ENCODE measurements at places on chromosomes 3 and 15.

DNA sequence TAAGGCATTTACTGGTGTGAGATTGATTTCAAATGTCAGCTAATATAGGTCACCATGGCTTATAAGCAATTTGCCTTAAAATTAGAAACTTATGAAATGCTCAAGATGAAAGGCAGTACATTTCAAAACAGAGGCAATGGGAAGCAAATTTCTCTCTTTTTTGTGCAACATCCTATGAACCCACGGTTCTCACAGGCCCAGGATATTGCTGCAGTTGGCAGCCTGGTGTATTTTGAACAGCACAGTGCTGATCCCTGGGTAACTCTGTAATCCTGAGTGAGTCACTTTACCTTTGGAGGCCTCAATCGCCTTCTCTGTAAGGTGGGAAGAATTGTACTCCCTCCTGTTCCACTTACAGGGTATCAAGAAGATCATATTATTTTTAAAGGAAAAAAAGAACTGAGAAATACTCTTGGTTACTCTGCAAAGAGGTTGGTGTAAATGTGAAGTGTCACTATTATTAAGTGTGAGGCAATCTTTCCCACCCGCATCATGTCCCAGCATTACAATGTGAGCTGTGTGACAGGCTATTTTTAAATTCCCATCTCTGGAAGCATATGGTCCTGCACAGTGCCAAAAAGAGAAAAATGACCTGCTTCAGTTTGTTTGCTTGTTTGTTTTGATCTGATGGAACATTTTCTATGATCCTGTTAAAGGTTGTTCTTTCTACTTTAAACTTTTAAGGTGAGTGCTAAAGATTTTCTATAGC, 190.1 kb upstream of the LPP start:
- no peak for DNase-seq

DNA sequence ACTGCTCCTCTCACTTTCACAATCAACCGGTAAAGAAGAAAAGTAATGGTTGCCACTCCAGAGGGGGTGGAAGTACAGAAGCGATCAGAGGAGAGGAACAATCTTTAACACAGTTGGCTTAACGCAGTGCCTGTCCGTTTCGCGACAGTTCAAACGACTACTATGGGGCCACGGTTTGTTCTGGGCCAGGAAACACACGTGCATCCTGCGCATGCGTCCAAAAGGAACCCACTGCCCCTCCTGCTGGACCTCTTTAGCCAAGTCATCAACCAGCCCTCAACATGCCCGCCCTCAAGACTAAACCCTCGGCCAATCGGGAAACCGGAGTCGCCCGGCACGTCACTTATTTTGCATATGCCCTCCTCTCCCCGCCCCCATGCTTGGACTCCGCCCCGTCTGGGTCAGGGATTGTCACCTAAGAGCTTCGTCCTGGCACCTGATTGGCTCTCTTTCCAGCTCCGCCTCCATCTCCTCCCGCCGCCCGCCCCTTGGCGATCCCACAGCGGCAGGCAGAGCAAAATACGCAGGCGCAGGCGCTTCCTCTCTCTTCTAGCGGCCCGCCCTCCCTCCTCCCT, 345 bp upstream of the CDV3 start:
- DNase-seq = peak; percentile 100

DNA sequence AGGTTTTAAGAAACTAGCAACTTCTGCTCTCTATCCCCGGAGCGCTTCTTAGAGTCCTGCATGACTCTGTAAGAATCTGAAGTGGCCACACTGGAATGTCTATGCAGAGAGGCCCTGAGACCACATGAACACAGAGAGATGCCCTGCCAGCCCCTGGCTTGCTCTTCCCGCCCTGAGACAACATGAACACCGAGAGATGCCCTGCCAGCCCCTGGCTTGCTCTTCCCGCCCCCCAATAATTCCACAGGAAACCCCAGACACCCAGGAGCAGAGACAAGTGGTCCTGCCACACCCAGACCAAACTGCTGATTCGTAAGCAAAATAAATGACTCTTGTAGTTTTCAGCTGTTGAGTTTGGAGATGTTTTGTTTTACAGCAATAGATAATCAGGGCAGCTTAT, 166.1 kb downstream of the OSBPL10 start:
- DNase-seq = no peak

DNA sequence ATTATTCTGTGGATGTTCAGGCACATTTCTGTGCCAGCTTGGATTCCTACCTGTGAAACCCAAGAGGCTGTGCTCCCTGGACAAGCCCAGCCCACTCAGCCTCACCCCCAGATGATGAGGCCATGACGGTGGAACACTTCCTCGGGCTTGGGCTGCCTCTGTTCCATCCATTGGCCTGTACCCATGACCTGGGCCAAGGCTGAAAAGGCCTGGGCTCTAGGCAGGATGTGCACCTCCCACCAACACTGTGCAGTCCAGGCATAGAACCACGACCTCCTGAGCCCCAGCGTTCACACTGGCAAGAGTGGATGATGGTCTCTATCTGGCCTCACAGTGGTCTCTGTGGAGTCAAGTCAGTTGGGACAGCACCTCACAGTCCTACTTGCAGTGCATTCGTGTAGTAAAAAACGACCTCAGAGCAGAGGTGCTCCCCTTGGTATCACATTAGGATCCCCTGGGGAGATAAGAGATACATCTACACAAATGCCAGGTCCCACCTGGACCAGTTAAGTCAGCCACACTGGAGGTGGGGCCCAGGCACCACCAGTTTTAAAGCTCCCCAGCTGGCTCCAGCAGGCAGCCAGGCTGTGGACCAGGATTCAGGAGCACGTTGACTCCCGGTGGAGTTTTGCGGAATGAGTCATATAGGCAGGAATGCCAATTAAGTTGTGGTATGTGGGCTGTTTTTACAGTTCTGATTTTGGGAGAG, 39.0 kb upstream of the IGF1R start:
- no peak for DNase-seq

- no peak for DNase-seq
Observed at GRCh38 chr3:80649170-80649569, 881.4 kb upstream of the ROBO1 start.

- DNase-seq = peak; percentile 27
Observed at GRCh38 chr15:63212050-63213004, 22.9 kb downstream of the RAB8B start.

DNA sequence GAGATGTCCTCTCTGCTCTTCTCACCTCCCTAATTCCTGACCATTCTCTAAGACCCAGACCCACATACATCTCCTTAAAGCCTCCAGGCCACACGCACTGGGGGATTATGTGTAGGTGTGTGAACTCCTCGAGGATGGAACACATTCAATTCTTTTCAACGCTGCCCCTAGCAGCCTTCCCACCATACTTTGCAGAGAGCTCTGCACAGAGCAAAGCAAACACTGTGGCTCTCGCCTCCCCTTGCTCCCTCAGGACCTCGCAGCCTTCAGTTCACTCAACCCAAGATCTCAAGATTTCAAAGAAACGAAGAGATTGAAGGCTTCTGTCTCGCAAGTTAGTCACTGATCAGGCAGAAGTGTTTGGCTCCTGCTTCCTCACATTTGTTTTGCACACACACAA, 6.0 kb downstream of the ACTC1 start:
- DNase-seq = no peak

DNA sequence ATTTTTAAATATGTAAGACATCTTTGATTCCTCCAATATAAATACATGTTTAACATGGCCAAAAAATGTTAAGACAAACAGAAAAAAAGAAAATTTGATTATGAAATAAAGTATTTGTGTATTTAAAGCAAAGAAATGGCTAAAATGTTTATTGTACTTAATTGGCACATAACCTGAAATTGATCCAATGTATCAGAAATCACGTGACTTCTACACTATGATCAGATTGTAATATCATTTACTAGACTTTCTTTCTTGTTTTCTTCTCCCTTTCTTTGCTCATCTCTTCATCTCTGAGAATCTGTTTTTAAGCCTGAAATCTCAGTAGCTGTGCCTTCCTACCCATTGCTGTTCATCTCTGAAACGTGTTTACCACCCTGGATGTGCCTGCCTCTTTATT, 420.3 kb downstream of the RSL24D1 start:
- DNase-seq = no peak

DNA sequence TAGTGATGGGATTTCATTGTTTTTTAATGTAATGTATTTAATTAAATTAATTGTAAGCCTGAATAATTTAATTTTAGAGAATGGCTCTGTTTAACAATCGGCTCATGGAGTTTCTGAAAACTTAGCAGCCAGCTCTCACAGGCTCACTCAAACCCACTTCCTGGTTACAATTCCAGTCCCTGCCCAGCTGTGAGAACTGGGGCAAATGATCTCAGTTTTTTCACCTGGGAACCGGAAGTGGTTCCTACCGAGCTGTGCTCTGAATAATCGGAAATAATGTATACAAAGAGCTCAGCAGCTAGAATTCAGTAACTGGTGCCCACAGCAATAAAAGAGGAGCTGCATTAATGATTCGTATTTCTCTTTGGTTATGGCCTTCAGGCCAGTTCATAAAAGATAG, 244.3 kb upstream of the MCTP2 start:
- peak; percentile 54 for DNase-seq

GRCh38 chr15:70160803-70161565, 63.3 kb upstream of the TLE3 start:
- DNase-seq = no peak

GRCh38 chr3:196931828-196932587, 10.3 kb downstream of the NCBP2 start:
- no peak for DNase-seq

DNA sequence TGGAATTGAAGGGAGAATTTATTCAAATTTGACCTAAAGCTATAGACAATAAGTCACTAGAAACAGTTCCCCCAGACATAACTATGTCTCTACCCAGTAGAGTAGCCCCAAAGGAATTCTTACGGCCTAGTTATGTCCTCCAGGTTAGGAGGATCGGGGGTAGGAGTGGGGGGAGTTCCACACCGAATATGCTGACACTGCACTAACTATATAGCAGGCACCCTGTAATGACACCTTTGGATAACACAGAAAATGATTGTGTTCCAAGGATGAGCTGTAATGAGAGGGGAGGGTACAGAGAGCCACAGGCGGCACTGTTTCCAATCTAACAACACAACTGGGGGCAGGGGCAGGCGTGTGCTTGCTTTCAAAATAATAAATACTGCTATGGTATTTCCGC, 376.2 kb upstream of the RORA start:
- no peak for DNase-seq

DNA sequence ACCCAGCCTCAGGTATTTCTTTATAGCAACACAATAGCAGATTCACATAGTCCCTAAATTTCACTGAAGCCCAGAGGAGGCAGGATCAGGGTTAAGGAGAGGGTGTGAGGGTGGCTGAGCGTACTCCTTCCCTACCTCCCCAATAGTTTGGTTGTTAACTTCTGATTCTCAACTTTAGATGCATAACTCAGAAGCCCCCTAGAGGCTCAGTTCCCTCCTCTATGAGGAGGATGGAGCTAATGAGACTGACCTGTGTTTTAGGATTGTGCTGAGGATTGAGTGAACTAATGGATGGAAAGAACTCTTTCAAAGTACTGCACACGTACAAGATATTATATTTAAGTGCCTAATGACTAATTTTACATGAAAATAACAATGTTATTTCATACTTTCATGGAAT, 249.3 kb upstream of the SOX14 start:
- DNase-seq = no peak

- no peak for DNase-seq
Observed at GRCh38 chr3:138898708-138899107, 48.2 kb downstream of the FOXL2 start.

DNA sequence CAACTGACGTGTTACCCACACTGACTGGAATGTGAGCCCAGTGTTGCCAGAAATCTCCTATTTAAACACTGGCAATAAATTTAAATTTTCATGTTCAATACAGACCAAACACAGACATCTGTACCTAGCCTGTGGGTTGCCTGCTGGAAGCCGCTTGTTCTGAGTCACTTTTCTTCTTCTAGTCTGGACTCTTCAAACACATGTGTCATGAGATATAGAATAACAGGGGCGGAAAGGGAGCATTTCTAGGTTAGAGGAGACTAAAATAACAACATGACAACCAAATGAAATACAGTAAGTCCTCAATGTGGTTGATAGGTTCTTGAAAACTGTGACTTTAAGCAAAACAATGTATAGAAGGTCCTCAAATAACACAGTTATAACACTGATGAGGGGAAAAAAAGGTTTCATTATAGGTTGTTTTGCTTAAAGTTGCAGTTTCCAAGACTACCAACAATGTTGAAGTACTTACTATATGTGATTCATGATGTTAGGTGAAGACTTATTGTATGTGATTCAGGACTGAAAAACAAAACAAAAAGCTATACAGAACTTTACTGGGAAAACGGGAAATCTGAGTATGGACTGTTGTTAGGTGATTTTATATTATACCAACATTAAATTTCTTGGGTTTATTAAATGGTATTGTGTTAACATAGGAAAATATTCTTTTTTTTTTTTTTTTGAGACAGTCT, 63.1 kb downstream of the PRKAR2A start:
- no peak for DNase-seq

DNA sequence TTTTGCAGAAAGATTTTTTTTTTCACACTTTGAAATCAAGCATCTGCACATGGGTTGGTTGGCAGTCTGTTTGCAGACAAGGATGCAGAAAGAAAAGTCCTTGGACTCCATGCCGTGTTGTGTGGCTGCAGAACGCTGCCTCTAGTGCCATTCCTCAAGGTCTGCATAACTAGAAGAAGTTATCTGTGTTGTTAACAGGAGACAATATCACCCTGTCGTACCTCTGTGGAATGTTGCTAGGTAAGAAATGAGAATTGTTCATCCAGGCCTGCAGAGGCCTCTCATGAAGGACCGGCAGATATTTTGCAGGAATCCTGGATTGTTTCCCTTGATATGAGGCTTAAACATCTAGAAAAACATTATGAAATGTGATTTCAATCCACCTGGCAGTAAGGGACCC, 58.5 kb upstream of the PPARG start:
- DNase-seq = no peak

DNA sequence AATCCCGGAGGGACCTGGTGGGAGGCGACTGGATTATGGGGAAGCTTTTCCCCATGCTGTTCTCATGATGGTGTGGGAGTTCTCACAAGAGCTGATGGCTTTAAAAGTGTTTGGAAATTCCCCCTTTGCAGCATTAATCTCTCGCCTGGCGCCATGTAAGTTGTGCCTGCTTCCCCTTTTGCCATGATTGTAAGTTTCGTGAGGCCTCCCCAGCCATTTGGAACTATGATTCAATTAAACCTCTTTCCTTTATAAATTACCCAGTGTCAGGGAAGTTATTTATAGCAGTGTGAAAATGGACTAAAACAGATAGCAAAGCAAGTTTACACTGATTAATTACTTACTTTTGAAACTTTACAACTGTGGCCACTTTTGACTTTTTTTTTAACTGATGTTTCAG, 10.6 kb upstream of the U2SURP start:
- no peak for DNase-seq

GRCh38 chr15:75195766-75196241, 5.9 kb upstream of the C15orf39 start:
- DNase-seq = no peak

GRCh38 chr3:186236357-186237020, 125.5 kb downstream of the DGKG start:
- no peak for DNase-seq

Measured in CD4-positive, alpha-beta T cell treated with Interleukin-6 at 100 ng/mL for 8 hours (primary cell).